ENCODE measurements at places on chromosomes 5 and 9.

- no peak for DNase-seq
These were observed 14.8 kb downstream of the PDGFRB start for GRCh38 chr5:150140830-150141229.

DNA sequence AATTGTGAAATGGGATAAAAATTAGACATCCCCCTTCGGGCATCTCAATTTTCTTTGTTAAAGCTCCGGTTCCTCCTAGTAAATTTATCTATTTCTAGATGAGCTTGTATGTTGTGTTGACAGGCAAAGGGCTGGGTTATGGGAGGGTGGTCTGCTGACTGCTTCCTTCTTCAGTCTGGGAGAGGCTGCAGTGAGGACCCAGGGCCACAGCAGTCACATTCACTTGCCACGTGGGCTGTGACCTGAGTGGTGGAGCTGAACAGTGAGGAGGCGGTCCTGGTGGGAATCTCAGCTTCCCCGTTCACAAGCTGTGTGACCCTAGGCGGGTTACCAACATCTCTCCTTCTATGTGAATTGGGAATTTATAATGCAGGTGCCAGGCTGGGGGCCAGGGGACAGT is 57.5 kb upstream of the RXRA start:
- DNase-seq, result no peak

GRCh38 chr5:102811972-102812371 is 56.9 kb downstream of the PAM start:
- DNase-seq, result no peak

- DNase-seq, result peak; percentile 56
These were observed 132.4 kb upstream of the EPB41L4A start for GRCh38 chr5:112551419-112552032.

DNA sequence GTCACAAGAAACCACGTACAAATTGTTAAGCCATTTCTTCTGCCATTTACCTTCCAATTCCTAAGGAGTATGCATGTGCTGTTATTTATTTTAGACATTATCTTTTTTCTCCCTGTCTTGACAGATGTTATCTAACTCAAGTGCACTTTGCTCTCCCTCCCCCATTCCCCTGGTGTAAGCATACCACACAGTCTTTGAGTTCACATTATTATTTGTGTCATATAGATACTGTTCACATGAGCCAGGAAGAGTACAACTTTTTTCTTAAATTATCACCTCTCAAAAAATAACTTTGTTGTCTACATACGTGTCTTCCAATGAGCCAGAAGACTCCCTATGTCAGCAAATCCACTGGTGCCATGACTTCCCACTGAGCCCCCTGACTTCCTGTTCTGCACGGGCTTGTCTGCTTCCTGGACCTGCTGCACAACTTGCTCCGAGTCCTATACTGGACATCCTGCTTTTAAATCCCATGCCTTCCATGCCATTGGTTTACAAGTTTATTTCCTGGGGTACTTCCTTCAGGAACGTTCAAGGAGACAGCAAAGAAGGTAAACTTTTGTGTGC is 19.9 kb upstream of the FAM120A start:
- DNase-seq, result no peak

DNA sequence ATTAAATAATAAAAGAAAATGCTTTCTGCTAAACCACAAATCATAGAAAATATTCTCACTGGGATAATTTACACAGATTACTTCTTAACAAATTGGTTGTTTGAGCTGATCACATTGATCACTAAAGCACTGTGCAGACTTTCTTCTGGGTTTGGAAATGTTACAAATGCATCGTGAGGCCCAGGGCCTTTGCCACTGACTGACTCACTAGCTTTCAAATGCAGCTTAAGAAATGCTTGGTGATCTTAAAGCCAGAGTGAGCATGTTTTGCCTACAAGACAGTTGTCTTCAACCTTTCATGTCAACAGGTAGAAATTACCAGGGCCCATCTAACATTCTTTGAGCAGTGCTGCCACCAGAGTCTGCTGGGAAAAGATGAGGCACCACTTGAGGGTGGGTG is 252.3 kb upstream of the ADRA1B start:
- DNase-seq, result no peak

DNA sequence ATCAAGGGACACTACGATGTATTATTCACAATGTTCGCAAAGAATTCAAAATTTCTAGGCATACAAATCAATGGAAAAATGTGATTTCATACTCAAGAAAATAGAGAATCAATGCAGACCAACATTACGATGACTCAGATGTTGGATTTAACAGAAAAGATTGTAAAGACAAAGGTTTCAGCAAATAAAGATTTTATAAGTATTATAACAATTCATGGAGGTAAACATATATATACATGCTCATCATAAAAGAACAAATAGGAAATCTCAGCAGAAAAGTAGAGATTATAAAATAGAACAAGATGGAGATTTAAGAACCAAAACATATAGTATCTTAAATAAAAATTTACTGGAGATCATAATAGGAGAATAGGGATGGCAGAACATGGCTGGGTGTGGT is 93.4 kb upstream of the JAK2 start:
- no peak for DNase-seq

DNA sequence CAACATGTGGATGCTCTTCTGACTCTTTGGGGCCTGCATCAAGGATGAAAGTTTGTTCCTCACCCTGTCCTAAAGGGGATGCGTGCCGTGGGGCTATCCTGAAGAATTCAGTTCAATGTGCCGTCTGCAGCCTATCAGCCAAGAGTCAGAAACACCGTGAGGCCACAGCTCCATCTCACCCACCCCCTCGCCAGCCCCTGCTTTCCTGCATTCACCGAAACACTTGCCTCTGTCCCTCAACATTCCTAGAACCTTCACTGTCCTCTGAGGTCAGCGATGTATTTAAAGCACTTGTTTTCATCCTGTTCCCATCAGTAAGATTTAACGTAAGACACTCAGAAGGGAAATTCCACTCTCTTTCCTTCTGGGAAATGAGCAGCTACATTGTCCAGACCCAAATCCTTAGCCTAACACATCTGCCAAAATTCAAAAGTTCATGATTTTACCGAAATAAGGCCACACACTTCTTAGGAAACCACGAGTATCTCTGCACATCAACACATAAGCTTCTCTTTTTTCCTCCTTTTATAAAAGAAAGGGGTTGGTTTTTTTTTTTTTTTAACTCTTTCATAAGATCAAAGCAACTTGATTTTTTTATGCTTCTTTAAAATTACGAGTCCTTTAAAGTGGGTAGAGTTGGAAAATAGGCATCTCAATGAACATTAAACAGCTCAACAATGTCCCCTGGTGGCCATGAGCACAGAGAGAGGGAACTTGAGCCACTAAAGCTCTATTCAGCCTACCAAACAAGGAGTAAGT is 100.7 kb downstream of the SUSD1 start:
- DNase-seq, result peak; percentile 73

- DNase-seq, result no peak
These were observed 55.0 kb downstream of the IPPK start for GRCh38 chr9:92614763-92615461.

DNA sequence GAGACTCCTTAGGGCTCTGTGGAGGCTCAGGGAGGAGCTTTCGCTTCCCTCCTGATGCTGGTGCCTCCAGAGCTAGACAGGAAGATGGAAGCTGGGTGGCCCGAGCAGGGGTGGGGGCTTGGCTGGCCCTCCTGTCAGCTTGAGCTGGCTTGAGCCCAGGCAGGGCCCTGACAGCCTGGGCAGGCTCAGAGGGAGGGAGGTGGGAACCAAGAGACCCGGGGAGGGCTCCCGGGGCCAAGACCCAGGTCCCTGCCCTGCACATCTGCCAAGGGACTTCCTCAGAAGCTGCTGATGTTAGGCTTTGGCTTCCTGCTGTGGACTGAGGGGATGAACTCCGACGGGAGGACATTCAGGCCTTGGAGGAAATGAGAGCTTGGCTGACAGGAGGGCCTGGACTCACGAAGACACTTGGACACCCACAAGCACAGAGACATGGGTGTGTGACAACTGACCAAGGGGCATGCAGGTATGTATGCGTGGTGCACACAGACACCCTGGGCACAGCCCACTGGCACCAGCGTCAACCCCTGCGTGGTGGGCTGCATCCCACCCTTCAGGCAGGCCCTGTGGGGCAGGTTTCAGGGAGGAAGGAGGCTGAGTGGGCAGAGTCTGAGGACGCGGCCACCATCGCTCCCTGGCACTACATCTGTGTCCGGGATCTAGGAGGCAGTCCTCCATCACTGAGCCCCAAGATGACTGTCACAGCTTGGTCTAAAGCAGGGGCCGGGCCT is 1.7 kb upstream of the LTC4S start:
- DNase-seq, result no peak

DNA sequence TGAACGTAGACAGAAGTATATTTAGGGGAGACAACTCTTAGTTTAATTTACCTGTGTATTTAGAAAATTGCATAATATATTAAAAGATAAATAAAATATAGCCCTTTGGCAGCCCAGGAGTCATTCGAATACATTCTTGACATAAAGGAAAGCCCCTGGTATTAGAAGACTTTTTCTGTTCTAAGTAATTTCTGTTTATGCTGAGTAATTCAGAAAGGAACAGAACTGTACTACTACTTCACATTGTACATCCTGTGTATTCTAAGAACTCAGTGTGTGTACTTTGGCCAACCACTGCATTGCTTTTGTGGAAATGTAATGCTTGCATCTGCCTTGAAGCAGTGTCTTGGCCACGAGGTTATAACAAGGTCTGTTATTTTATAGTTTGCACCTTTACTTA is 136.4 kb downstream of the KDM4C start:
- no peak for DNase-seq

- peak; percentile 16 for DNase-seq
These were observed 17.1 kb downstream of the MTREX start for GRCh38 chr5:55324815-55325418.

DNA sequence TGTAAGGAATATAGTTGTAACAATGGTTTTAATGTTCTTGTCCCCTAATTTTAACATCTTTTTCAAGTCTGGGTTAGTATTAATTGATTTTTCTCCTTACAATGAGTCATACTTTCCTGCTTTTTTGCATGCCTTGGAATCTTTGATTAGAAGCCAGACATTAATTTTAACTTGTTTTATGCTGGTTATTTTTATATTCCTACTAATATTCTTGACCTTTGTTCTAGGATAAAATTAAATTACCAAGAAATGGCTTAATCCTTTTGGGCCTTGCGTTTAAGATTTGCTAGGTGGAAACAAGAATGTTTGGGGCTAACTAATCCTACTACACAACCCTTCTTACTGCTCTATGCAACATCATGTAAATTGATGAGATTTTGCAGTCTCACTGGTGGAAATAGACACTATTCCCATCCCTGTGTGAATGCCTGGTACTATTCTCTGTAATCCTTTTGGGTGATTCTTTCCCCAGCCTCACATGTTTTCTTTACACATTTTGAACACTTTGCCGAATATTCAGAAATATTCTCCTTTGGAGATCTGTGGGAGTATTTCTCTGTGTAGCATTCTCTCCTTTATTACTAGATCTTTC is 47.2 kb downstream of the ZCCHC7 start:
- DNase-seq, result no peak

DNA sequence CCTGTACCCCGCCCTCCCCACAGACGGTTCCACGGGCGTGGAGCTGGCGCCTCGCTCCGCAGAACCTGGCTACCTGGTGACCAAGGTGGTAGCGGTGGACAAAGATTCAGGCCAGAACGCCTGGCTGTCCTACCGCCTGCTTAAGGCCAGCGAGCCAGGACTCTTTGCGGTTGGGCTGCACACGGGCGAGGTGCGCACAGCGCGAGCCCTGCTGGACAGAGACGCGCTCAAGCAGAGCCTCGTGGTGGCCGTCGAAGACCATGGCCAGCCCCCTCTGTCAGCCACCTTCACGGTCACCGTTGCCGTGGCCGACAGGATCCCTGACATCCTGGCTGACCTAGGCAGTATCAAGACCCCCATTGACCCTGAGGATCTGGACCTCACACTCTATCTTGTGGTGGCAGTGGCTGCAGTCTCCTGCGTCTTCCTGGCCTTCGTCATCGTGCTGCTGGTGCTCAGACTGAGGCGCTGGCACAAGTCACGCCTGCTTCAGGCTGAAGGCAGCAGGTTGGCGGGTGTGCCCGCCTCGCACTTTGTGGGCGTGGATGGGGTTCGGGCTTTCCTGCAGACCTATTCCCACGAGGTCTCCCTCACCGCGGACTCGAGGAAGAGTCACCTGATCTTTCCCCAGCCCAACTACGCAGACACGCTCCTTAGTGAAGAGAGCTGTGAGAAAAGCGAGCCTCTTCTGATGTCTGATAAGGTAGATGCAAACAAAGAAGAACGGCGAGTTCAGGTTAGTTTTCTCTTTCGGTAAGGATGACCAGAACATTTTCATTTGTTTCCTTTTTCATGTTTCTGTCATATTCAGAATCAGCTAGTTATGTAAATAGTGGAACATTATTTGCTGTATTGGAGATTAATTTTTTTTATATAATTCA is 2.3 kb downstream of the PCDHGA5 start:
- DNase-seq, result no peak

- no peak for DNase-seq
These were observed 40.2 kb downstream of the TMEM232 start for GRCh38 chr5:110686270-110686669.

DNA sequence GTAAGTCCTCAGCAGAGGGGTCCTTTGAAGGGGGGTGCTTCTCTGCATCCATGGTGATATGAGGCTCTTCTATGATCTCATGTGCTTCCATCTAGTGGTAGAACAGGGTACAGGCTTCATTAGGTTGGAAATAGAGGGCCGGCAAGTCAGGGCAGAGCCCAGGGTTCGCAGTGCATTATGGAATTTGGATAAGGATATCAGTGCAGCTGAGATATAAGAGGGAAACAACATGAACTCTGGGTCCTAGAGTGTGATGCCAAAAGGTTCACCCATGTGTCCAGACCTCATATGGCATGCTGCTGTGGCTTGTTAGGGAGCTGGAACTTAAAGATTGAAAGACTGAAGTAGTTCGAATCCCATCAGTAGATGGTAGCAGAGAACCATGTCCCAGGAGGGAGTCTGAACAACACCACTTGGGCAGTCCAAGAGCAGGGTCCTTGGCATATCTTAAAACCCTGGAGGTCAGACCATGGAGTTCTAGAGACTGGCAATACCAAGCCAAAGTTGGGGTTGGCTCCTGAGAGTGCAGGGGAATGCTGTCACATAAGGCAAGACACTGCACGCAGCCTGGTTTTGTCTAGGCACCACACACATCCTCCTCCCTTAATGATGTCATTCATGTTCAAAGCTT is 2.3 kb downstream of the FAM221B start:
- peak; percentile 39 for DNase-seq

DNA sequence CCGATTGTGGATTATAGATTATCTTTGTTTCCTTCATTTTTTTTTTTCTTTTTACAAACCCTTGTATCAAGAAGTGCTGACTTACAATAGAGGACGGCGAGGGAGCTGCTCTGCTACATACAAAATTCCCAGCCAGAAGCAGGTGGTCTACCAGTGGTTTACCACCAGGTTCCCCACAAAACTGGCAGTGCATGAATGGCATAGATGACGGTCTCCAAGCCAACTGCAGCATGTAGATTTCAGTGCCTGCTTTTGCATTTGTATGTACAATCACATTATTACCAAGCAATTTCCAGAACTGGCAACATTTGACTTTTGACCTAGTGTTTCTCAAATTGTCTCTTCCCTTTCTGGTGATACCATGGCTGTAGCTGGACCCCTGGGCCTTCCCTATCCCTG is 84.0 kb downstream of the ACER2 start:
- no peak for DNase-seq
